ENCODE measurements at places on chromosomes 16 and 17.

DNA sequence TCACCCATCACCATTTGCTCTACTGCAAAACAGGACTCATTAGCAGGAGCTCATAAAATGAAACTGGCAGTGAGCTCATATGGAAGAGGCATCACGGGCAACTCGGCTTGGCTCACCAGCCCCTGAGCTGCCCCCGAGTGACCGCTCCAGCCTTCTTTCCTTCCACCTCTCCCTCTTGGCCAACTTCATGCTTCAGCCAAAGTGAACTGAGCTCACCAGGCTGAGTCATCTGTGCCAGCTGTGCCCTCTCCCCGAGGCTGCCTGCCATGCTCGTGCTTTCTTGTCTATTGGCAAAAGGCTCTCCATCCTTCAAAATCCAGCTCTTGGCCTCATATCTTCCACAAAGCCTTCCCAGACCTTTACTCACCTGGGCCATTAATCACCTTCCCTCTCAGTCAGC, 391.4 kb downstream of the WWOX start:
- DNase-seq, result no peak

DNA sequence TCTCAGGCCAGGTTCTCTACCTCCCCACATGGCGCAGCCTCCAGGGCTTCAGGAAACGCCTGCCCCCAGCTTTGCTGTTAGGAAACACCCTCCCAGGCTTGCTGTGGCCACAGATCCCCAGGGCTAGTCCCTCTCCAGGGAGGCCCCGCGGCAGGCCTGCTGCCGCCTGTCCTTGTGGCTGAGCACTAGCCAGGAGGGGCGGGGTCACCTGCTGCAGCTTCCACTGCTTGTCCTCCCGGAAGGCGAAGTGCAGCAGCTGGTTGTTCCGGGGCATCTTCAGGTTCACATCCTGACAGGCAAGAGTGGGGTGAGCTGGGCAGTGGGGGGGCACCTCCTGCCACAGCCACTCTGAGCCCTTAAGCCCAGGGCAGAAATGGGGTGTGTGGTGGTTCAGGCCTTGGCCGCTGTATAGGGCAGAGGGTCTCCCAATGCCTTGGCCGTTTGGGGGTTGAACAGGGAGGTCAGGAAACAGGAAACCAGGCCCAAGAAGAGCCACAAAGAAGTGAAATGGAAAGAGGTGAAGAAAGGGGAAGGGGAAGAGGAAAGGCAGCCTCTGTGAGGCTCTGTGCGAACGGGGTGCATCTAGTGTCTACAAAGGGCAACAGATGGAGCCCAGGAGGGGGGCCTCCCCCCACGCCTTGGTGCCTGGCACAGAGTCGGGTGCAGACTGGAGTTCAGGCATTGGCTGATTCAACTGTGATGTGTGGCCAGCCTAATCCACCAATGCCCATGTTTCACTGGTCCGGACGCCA, 2.0 kb downstream of the ROGDI start:
- DNase-seq, result no peak

DNA sequence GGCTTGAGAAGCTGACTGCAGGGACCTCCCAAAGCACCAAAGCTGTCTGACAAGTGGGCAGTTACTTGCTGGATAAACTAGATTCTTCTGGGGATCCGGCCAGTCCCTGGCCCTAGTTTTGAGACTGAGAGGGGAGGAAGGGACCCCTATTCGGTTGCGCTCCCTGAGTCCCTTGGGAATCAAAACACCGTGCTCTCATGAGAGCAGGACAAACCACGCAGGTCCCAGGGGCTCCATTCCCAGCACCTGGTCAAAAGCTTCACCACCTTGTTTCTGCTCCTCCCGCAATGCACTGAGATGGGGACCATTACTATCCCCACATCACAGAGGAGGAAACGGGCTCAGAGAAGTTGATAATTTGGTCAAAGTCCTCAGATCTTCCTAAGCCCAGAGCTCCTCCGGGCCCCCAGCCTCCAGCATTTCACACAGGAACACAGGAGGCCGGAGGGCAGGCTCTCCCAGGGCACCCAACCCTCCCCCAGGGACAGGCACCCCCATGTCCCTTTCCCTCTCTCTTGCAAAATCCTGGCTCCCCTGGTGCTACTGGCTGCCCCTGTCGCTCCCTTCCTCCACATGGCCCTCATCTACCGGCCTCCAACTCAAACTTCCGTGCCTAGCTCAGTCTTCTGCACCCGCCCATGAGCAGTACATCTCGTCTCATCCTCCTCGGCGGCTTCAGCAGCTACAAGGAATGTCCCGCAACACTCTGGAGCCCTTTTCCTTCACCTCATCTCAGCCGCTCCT, 3.3 kb downstream of the TRIM65 start:
- no peak for DNase-seq

DNA sequence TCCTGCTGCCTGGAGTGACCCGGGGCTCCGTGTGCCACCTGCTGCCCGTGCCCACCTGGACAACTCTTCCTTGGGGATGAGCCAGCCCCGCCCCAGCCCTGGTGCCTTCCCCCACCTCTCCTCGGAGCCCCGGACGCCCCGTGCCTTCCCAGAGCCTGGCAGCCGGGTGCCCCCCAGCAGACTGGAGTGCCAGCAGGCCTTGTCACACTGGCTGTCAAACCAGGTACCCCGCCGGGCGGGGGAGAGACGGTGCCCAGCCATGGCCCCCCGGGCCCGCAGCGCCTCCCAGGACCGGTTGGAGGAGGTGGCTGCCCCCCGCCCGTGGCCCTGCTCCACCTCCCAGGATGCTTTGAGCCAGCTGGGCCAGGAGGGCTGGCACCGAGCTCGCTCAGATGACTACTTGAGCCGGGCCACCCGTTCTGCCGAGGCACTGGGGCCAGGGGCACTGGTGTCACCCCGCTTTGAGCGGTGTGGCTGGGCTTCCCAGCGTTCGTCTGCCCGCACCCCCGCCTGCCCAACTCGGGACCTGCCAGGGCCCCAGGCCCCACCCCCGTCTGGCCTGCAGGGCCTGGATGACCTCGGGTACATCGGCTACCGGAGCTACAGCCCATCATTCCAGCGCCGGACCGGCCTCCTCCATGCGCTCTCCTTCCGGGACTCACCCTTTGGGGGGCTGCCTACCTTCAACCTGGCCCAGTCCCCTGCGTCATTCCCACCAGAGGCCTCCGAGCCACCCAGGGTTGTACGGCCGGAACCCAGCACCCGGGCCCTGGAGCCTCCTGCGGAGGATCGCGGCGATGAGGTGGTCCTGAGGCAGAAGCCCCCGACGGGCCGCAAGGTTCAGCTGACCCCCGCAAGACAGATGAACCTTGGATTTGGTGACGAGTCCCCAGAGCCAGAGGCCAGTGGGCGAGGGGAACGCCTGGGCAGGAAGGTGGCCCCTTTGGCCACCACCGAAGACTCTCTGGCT, 38.4 kb downstream of the ARHGAP23 start:
- no peak for DNase-seq

- DNase-seq, result no peak
These were observed 92.9 kb downstream of the GPR139 start for GRCh38 chr16:19980632-19981265.

DNA sequence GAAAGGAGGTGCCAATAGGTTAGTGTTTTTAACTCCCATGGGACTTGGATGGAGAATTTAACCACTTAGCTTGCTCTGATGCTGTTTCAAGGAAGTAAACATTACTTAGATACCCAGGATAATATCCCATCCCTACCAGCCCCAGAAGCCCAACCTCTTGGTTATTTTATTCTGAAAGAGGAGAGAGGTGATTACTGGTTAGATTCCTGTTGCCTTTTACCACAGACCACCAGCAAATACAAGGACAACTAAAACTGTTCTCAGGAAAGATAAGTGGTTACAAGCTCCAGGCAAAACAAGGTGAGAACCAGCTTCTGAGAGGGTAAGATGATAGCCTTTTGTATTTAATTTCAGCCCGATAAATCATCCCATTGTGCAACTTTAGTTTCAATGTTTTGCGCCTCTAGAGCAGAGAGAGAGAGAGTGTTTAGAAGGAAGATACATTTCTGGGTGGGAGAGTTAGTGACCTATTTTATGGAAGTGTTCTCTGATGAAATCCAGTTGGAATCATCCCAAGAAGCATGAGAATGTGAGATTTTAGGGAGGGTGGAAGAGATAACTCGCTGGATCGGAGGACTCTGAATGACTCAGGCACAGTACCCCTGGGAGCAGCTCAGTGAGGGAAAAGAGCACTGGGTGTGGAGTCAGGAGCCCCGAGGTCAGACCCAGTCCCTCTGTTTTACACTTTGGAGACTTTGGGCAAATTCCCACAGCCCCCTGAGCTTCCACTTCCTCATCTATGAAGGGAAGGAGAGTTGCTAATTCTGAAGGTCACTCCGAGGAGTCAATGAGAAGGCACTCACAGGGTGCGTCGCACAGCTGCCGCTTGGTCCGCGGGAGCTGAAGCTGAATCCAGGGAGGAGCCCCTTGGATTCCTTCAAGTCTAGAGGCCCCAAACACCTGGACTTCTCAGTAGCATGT, 12.1 kb downstream of the GLP2R start:
- no peak for DNase-seq

- DNase-seq, result no peak
These were observed 176.3 kb downstream of the RPTOR start for GRCh38 chr17:80720610-80721577.

GRCh38 chr16:81575307-81575706, 130.7 kb downstream of the CMIP start:
- DNase-seq, result no peak

GRCh38 chr16:53865494-53865863, 161.5 kb downstream of the FTO start:
- DNase-seq, result no peak

DNA sequence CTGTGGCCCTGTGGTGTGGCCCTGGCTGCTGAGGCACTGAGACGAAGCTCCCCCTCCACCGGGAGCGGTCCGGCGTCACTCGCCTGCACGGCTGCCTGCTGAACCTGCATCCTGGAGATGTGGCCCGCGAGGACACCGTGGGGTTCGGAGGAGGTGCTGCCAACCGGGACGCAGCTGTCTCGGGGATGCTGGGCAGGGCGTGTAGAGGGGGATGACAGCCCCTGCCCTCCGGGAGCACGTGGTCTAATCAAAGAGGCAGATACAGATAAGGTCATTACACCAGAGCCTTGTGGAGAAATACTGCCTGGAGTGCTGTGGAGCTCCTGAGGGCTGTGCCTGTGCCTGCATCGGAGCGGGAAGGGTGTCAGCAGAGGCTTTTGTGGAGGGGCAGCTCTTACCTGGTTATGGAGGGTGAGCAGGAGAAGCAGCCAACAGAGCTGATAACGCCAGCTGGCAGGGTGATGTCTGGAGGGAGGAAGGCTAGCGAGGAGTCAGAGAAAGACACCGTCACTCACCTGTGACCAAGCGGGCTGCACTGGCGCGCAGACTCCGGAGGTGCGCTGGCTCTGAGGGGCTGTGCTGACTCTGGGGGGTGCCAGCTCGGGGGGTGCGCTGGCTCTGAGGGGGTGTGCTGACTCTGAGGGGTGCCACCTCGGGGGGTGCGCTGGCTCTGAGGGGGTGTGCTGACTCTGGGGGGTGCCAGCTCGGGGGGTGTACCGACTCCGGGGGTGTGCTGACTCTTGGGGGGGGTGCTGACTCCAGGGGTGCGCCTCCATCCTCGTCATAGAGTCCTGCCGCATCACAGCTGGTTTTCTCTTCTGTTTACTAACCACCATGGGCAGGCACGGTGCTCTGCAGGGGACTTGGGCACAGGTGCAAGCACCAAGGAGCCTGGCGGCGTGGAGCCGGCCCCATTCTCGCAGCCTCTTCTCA, 104.7 kb upstream of the CHMP6 start:
- no peak for DNase-seq

GRCh38 chr17:69350911-69351310, 24.0 kb upstream of the ABCA5 start:
- no peak for DNase-seq

DNA sequence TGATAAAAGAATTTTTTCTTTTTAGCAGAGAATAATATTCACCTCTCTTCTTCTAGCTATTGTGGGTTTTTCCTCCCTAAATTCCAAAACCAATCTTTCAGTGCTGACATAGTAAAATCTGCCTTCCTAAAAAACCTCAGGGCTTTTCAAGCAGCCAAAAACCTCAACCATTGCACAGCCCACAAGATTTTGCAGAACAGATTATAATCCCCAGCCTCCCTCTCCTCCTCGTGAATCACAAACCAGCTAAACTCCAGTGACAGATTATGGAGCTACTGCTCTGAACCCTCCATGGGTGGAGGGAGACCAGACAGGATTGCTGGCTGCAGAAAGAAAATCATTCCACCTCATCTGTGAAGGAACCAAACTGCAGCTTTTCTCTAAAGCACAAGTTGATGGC, 341.6 kb downstream of the SOX9 start:
- no peak for DNase-seq

- no peak for DNase-seq
These were observed 81.2 kb downstream of the C16orf95 start for GRCh38 chr16:87235810-87236515.

DNA sequence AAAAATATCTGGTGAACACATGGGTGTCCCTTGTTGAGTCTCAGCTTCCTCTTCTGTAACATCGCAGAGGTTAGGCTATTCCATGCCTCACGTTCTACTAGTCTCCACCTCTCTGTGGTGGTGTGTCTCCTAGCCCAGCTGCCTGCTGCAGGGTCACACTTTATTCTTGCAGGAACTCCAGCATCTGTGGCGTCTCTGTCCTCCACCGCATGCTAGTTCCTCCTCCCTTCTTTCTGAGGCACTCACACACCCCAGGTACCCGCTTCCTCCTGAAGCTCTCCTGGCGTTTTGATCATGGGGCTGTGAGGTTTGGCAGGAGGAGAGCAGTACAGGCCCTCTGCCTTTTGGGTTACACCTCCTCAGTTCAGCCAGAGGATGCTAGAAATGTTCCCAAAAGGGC, 9.9 kb upstream of the TEX2 start:
- DNase-seq, result no peak

DNA sequence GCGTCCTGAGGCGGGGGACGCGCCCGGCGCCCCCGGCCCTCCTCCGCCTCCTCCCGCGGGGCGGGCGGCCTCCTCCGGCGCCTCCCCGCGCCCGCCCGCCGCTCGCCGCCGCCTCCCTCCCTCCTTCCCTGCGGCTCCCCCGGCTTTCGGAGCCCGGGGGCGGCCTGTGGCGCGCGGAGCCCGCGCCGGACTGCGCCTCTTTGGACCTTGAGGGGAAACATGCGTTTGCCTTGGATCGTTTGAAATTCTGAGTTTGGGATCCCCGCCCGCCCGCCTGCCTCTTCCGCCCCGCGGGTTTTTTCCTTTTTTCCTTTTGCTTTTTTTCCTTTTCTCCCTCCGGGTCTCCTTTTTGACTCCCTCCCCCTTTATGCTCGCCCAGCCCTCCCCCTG, 390 bp downstream of the ZNRF1 start:
- no peak for DNase-seq

All from NCI-H1092 (cell line).